ENCODE measurements at places on chromosomes 11 and 22. TPM values are rescaled to one million over a fixed set of nuclear protein-coding genes. Genes with fewer than 3 reads are reported as not detected.

The ZMAT5 gene
- total RNA-seq, result 28.7 TPM

The CADM1 gene
- not detected for total RNA-seq

The MRPL11 gene
- 129 TPM for total RNA-seq

The TYR gene
- not detected for total RNA-seq

The EMID1 gene
- total RNA-seq, result 7.9 TPM

The MYBPC3 gene
- total RNA-seq, result not detected

The TMEM138 gene
- total RNA-seq, result 18.1 TPM

GRCh38 chr22:27668828-27669797 lies 132.4 kb downstream of the MN1 start:
- DNase-seq, result no peak

DNA sequence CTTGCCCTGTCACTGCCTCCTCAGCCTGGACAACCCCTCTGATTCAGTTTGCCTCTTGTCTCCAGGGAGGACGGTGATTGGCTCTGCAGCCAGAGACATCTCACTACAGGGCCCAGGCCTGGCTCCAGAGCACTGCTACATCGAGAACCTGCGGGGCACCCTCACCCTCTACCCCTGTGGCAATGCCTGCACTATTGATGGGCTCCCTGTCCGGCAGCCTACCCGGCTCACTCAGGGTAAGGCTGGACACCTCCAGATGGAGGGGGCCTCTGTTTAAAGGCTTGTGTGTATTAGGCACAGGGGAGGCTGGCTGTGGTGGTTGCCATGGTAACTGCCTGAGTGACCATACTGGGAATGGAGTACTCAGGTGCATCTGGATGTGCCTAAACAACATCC lies 8.6 kb downstream of the PHLDB1 start:
- DNase-seq, result no peak

DNA sequence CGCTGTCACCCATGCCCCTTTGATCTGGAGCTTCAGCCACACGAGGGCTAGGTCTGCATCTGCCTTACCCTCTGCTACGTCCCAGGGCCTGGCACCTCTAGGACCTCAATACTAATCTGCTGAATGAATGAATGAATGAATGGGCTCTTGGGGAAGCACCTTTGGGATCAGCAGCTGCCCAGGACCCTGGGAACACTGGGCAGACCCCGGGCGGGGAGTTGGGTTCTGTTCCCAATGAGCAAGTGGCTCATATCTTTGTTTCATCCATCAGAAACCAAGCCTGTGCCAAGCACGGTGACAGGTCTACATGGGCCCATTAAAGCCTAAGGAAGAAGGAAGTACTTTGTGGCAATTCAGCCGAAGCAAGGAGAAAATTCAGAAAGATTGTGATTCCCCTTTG lies 41.5 kb upstream of the SHISAL1 start:
- no peak for DNase-seq

DNA sequence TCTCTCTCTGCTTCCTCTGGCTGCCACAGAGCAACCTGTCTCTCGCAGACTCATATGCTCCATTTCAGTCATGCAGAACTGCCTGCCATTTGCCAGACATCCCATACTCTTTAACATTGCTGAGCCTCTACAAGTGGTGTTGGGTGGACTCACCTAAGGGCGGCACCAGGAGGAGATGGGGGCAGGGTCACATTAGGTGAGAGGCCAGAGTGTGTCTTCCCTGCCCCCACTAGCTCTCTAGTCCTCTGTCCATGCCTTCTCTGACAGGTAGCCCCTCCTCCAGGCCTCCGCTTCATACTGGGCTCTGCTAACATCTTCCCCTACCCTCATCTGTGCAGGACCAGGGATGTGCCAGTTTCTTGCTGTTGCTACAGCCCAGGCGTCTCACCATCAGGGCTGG lies 366.3 kb downstream of the TENM4 start:
- no peak for DNase-seq

DNA sequence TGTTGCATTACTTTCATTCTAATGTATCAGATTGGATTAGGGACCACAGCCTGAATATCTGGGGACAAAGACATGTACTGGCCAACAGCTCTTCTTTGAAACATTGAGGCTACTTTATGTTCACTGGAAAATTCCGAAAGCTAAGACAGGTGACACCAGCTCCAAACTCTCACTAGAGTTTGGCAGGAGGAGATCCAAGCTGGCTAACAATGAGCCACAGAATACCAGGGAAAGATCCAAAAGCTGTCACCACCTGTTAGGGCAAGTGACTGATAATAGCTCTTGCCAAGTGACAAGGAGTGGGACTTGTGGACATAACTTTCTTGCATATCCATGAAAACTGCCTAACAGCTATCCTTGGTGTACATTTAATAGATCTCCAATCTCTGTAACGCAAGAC lies 333.3 kb downstream of the TTC28 start:
- DNase-seq, result peak; percentile 16

GRCh38 chr22:40487663-40488249 lies 117.4 kb downstream of the SGSM3 start:
- DNase-seq, result peak; percentile 68

DNA sequence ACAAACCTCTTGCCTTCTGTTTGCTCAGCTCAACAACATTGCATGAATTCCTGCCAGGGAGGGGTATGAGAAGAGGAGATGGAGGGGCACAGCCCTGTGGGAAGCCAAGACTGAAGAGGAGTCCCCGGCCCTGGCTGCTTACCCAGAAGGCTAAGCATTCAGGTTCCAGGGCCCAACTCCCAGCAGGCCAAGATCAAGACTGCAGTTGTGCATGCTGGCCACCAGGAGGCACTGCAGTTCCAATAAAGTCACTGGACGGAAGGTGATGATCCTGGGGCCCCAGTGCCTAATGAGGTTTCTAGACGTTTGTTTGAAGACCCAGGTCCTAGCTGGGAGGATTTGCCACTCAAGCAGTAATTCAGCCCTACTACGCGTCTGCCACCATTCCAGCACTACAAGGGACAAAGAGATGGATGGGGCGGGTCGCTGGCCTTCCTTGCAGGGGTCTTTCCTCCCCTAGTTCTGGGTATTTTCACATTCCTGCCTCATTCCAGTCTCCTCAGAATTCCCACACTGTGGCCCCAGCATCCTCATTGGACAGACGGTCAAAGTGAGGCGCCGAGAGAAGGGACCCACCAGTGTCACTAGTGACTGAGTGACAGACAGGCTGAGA lies 23.6 kb downstream of the ALX4 start:
- peak; percentile 51 for DNase-seq

DNA sequence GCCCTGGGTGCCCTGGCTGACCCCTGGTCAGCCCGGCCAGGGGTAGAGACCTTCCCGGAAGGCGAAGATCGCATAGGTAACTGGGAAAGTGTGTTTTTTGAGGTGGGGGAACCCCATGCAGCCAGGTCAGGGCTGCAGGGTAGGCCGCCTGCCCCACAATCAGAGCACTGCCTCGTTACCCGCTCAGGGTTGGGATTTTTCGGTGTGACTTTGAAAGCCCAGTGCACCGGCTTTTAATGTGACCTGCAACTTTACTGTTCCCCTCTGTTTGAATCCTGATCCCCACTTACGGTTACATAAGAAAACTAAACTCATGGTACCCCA lies 239.2 kb upstream of the PLET1 start:
- no peak for DNase-seq

DNA sequence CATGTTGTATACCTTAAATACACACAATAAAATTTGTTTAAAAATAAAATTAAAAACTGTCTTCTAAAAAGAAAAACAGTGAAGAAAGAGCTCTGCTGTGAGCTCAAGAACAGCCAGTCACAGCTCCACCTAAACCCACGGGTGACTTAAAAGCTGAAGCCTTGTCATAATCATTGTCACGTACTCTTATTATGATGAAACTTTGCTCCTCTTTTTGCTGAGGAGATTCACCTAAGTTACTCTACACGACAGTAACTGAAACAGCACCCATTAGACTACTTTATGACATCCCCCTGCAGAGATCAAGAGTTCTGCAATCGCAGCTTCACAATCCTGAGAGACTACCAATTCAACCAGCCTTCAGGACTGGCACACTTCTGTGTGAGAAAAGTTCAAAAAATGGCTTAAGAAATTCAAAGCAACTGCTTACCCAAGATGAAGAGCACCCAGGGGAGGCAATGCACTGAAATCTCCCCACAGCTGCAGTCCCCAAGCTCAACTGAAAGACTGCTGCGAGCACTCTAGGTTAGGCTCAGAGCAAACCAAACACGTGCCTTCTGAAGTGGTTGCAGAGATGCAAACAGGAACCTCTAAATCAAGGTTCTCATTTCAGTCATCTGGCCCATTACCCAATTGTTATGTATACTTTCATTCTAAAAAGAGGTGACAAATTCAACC lies at the start of gene JAML:
Gene JAML (minus strand): TSS at position 501 of the 678 bp plus-strand sequence. CDS start 10,145 bp downstream, outside the sequence.
- DNase-seq, result no peak

- no peak for DNase-seq
Measured at GRCh38 chr11:5679811-5680210, 5.1 kb downstream of the TRIM5 start.

- no peak for DNase-seq
Measured at GRCh38 chr22:30046716-30047363, 33.4 kb upstream of the HORMAD2 start.

- no peak for DNase-seq
Measured at GRCh38 chr11:13324141-13324540, 46.6 kb downstream of the BMAL1 start.

Data from G401 (cell line).